ENCODE measurements at places on chromosomes 6 and 20.

- DNase-seq: no peak
Measured at GRCh38 chr6:159099276-159099675, 54.5 kb upstream of the TAGAP start.

- DNase-seq: no peak
Measured at GRCh38 chr6:53042112-53042511, 23.1 kb upstream of the FBXO9 start.

- DNase-seq: no peak
Measured at GRCh38 chr20:4638826-4639225, 82.9 kb upstream of the PRND start.

GRCh38 chr6:157611406-157611805, 211.6 kb upstream of the SNX9 start:
- DNase-seq: no peak

- no peak for DNase-seq
Measured at GRCh38 chr20:56987986-56988385, 278.5 kb downstream of the BMP7 start.

GRCh38 chr6:56497240-56497639, 145.4 kb downstream of the DST start:
- no peak for DNase-seq

GRCh38 chr20:57252559-57253162, 13.8 kb downstream of the BMP7 start:
- DNase-seq: no peak

GRCh38 chr6:5215159-5215558, 45.6 kb downstream of the LYRM4 start:
- no peak for DNase-seq

GRCh38 chr6:81801489-81801888, 49.0 kb upstream of the TENT5A start:
- no peak for DNase-seq

GRCh38 chr6:1713016-1713600, 103.4 kb downstream of the FOXC1 start:
- no peak for DNase-seq

DNA sequence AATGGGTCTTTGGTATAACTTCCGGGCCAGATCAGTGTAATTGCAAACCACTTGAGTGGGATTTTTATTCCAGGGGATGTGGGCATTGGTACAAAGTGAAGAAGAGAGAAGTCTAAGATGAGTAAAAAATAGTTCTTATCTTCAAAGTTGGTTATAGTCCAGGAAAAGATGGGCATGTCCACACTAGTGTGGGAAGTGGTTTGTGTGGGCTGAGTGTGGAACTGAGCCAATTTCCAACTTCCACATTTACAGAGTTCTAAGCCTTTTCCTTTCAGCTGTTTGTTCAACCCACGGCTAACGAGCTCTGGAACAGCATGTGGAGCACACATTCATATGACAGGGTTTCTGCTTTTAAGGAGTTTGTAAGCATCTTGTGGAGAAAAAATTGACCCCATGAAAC, 72.3 kb upstream of the IFNGR1 start:
- DNase-seq: no peak

- no peak for DNase-seq
Measured at GRCh38 chr6:108546079-108547049, 14.4 kb upstream of the FOXO3 start.

- peak; percentile 75 for DNase-seq
Measured at GRCh38 chr6:116536216-116536621, 9.3 kb downstream of the TRAPPC3L start.

DNA sequence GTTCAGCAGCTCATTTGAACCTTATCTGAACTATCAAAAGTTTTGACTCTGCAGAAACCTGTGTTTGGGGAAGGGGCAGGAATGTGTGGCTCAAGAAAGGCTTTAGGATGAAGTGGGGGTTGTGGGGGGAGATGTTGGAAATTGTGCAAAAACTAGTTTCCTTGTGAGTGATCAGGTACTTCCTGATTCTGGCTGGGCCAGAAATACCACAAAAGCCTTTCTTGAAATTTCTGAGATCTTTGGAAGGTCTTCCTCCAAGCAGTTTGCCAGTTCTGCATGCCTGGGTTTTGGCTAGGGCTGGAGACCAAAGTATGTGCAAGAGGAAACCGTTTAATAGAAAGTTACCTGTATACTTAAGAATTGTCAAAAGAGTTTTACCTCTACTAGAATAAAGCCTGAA, 116.6 kb downstream of the BMP2 start:
- no peak for DNase-seq

GRCh38 chr6:84685983-84686584, 78.3 kb downstream of the TBX18 start:
- peak; percentile 52 for DNase-seq

GRCh38 chr6:31580438-31580740, 1.8 kb downstream of the LTB start:
- DNase-seq: no peak

- DNase-seq: peak; percentile 3
Measured at GRCh38 chr6:126422912-126423311, 83.0 kb downstream of the CENPW start.

Measured in DMS53 (cell line).